NCI-H1092 treated with DMSO at 0.1 percent for 48 hours (cell line): ENCODE measurements at places on chromosomes 2 and 18.

- DNase-seq = no peak
Observed at GRCh38 chr2:228613133-228613850, 431.8 kb upstream of the SPHKAP start.

GRCh38 chr2:237073552-237073951, 12.1 kb upstream of the COPS8 start:
- DNase-seq = no peak

- peak; percentile 1 for DNase-seq
Observed at GRCh38 chr2:206836722-206837121, 71.3 kb downstream of the FASTKD2 start.

GRCh38 chr2:46776687-46777327, 138.8 kb downstream of the MCFD2 start:
- DNase-seq = peak; percentile 34

- DNase-seq = no peak
Observed at GRCh38 chr2:29920631-29921559, 491 bp downstream of the ALK start.

DNA sequence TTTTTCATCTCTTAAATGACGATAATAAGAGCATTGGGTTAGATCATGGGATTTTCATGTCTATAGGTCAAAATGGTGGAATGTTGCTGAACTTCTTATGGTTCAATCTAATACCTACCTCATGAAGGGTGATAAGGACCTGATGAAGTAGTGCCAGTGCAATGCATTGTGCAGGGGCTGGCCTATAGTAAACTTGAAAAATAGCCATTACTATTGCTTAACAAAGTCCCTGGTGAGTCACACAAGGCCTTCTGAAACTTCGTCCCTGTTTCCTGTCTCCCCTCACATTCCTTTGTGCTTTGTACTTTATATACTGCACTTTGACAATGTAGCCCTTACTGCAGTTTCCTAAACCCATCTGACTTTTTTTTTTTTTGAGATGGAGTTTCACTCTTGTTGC, 515.9 kb downstream of the SLC4A3 start:
- no peak for DNase-seq

- DNase-seq = no peak
Observed at GRCh38 chr2:173412628-173413027, 58.0 kb downstream of the CDCA7 start.

DNA sequence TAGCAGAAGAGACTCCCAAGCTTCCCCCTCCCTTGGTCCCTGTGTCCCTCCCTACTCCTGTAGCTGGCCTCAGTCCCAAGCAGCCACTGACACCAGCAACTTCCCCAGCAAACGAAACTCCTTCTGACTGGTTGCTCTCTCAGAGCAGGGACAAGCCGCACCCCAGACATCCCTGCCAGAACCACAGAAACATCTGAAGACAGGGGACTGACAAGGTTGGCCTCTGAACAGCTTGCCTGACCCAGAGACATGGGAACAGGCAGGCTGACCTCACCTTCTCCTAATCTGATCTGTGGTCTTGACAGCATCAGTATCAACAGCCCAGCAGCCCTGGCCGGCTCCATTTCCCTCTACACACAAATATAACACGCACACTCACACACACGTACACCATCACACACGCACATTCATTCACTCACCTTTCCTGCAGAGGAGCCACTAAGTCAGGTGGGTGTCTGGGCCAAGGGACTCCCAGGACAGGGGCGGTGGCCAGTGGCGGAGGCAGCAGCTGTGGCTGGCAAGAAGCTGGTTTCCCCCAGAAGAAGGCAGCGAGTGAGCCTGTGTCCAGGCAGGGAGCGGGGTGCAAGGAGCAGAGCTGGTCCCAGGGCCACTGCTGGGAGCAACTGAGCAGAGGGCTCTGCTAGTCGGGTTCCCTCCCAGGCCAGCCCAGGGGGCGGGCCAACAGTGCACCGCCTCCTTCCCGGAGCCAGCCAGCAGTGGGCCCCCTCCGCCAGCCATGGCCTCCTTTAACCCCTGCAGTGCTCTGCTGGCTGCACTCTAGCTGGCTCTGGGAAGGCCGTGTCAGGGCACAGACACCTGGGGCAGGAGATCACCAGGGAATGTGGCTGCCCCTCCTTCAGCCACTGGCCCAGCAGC, 59.1 kb downstream of the TNS1 start:
- no peak for DNase-seq

DNA sequence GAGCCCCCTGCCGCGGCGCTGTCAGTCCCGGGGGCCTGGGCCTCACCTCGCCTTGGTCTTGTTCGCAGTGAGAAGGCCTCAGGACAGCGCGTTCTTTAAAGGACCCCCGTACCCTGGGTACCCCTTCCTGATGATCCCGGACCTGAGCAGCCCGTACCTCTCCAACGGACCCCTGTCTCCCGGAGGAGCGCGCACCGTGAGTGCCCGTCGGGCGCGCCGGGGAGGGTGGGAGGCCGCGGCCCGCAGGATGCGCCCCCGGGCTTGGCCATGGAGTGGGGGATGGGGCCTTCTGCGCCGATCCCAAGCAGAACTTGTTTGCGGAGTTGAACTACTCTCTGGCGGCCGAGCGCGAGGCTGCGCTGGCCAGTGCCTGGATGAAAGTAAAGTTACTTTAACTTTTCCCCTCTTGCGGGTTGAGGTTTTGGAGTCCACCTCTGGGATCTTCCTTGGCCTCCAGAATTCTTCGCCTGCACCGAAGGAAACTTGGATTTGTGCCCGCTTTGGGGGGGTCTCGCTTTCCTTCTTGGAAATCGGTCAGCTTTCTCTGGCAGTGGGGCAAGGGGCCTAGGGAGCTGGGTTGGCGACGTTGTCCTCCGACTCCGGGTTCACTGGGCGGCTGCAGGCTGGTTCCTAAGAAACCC, 1.2 kb downstream of the TCF7L1 start:
- DNase-seq = no peak

DNA sequence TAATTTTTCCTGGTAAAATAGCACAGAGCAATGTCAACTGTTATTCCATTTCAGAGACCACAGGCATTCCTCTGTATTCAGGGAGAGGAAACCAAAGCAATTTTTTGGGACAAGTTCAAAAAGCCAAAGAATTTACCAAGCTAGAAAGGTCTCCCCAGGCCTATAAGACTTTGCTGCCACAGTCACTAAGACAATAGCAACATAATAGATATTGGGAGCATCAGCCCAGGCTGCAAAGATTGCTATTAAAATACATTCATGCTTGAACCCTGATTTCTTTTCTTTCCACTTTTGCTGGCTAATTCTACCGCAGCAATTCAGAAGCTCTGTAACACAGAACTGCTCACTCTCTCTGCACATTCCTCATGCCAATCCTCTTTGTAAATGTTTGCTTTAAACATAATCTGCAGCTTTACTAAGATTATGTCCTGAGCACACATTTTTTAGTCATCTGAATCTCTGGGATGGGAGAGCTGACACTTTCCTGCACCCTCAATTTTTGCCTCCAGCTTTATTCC, 76.3 kb downstream of the CLHC1 start:
- no peak for DNase-seq

GRCh38 chr2:240581811-240582210, 4.7 kb upstream of the CAPN10 start:
- no peak for DNase-seq

- no peak for DNase-seq
Observed at GRCh38 chr2:97868986-97869721, 126.6 kb downstream of the TMEM131 start.

DNA sequence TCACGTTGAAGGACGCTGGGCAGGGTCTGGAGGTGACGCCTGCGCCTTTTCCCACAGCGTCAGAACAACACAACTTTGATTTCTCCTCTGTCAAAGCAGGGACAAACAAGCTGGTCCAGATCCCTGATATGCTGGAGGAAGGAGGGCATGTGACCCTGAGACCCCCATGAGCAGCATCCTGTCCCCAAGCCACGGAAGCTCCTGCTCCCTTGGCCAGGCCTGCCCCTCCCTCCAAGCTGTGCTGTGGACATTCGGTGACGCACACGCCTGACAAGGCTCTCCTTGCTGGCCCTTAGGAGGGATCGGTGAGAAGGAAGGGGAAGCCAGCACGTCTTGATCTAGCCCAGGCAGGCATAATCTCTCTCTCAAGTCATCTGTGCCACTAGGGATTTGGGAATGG, 11.3 kb downstream of the MLPH start:
- no peak for DNase-seq

DNA sequence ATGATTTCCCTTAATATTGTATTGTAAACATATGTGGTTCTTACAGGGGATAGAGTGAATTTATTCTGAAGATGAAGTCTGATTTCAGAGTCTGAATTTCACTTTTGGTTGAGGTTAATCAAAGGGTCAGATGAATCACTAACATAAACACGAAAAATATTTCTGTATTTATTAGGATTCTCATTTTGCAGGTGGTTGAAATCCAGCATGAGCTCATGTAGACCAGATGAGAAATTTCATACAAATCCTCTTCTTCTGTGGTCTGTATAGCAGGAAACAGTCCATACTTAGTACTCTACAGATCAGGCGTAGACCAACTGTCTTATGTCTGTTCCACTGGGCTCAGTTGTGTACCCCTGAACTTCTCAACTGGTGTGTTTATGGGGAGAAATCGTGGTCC, 157.8 kb downstream of the BABAM2 start:
- no peak for DNase-seq

DNA sequence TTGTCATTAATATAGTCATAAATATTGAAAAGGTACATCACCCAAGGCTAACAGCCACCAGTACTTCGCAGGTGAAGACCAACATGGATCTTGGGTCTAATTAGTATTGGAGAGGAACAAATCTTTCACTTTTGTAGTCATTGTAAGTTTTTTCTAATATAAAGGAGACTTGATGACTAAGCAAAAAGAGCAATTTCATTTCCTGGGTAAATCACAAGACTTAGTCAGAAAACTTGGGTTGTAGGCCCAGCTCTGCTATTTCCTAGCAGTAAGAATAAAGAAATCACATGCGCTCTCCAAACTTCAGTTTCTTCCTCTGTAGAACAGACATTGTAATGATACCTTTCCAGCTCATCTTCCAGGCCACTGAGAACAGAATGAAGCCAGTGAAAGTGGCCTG, 40.9 kb downstream of the NRP2 start:
- no peak for DNase-seq

- no peak for DNase-seq
Observed at GRCh38 chr2:33354981-33355380, 121.5 kb upstream of the RASGRP3 start.

- peak; percentile 32 for DNase-seq
Observed at GRCh38 chr18:74183130-74183529, 34.8 kb downstream of the TIMM21 start.

GRCh38 chr18:57258131-57258777, 94.1 kb upstream of the ST8SIA3 start:
- DNase-seq = no peak

- DNase-seq = no peak
Observed at GRCh38 chr18:37184209-37184868, 355.4 kb downstream of the KIAA1328 start.

DNA sequence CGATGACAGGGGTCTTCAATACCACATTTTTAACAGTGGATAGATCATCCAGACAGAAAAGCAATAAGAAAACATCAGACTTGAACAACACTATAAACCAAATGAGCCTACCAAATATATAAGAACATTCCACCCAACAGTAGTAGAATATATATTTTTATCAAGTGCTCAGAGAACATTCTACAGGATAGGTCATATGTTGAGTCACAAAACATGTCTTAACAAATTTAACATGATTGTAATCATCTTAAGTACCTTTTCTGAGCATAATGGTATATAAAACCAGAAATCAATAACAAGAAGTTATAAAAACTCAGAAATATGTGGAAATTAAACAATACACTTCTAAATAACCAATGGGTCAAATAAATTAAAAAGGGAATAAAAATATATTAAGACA, 194.0 kb upstream of the CYP26B1 start:
- DNase-seq = no peak

- no peak for DNase-seq
Observed at GRCh38 chr2:233262562-233262961, 11.1 kb downstream of the ATG16L1 start.

- DNase-seq = no peak
Observed at GRCh38 chr2:186645999-186646398, 47.9 kb upstream of the FAM171B start.

DNA sequence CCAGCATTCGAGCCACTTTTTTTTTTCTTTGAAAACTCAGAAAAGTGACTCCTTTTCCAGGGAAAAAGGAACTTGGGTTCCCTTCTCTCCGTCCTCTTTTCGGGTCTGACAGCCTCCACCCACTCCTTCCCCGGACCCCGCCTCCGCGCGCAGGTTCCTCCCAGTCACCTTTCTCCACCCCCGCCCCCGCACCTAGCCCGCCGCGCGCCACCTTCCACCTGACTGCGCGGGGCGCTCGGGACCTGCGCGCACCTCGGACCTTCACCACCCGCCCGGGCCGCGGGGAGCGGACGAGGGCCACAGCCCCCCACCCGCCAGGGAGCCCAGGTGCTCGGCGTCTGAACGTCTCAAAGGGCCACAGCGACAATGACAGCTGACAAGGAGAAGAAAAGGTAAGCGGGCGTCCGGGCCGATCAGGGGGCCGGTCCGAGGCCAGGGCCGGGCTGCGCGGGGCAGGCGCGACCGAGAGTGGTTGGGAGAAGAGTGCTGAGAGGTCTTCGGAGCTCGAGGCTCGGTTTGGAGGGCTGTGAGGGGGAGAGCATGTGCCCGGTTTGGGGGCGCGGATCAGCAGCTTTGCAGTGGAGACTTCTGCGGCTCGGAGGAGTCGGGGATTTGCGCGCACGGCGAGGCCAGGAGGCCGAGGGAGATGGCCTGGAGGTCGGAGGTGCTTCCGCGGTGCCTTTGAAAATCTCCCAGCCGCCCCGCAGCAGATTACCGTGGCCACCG, 502 bp downstream of the EPAS1 start:
- no peak for DNase-seq

DNA sequence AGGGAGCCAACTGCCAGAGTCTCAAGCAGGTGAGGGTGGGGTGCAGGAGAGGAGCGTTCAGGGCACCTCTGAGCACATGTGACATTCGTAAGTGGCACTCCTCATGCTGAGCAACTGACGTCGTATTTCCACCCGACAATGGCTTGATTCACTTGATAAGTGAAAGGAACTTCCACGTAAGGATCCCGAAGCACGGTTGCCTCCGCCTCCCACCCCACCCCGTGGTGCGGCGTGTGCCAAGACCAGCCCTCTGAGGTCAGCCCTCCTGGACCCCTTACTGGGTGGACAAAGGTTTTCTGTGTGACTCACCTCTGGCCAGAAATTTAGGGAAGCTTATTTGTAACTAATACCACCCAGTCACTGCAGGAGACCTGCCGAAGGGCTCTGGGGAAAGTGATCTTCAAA, 59.9 kb downstream of the AGAP1 start:
- DNase-seq = no peak

GRCh38 chr2:10289352-10289751, 13.4 kb upstream of the HPCAL1 start:
- DNase-seq = no peak

GRCh38 chr2:172461591-172462372, 34.4 kb downstream of the ITGA6 start:
- DNase-seq = peak; percentile 34
